Hematopoietic multipotent progenitor cell treated with erythropoietin and hydrocortisone succinate and interleukin-3 and kit ligand, for 17 days (in vitro differentiated cells): ENCODE measurements at places on chromosomes 2 and 18.

DNA sequence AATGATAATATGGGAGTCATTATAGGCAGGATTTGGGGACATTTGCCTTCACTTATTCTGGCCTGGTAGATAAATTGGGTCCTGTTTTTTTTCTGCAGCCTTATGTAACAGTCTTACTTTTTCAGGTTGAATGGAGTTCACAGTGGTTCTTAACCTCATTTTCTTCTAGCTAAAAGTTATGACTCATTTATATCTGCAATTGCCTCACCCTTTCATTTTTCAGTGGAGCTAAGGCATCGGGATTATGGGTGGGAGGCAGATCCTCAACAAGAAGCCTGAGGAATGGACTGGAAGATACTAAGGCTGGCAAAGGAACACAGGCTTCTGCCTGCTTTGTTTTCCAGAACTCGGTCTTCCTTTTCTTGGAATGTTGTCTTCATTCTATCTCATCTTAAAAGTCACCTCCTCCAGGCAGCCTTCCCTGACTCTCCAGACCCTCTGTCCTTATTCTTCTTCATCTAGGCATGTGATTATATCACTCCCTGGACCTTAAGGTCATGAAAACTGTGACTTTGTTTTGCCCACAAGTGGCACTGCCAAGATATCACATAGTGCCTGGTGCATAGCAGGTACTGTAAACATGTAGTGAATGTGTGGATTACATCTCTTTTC, 41.0 kb upstream of the ACSL3 start:
- no peak for DNase-seq

GRCh38 chr2:84732897-84733778, 147.7 kb downstream of the TRABD2A start:
- DNase-seq, result no peak

DNA sequence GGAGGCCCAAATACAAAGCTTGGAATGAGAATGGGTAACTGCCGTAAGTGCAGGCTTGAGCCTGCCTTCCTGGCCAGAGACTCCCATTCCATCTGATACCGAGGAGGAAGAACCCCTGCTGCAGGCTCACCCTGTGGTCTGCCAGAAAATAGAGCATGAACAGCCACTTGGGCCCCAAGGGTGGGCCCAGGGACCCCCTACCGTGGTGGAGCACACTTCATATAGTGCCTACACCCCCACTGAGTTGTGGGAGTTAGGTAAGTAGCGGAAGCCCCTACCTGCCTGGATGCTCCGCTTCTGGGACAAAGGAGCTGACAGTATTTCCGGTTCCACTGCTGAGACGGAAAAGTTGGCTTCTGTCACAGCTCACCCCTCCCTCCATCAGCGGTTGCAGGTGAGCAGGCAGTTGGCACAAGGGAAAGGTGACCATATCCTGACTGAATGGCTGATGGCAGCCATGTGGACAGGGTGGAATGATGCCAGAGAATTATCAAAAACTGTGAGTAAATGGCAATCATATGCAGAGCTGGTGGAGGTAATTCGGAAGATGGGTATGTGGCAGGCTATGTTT, 11.5 kb upstream of the C2orf42 start:
- no peak for DNase-seq

DNA sequence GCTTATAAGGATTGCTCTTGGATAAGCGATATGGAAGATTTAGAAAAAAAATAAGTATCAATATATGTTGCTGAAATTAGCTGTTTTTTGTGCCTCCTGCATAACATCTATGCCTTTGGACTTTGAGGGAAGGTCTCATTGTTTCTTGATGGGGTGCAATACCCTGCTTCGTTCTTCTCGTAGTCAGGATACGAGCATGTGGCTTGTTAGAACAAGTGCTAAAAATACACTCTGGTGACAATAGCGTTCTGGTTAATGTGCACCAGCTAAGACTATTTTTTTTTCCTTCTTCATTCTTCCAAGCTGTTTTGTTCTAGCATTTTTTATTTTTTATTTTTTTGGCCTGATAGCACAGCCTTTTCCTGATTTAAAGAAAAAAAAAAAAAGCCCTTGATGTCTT, 97.5 kb downstream of the ZNF407 start:
- DNase-seq, result no peak

DNA sequence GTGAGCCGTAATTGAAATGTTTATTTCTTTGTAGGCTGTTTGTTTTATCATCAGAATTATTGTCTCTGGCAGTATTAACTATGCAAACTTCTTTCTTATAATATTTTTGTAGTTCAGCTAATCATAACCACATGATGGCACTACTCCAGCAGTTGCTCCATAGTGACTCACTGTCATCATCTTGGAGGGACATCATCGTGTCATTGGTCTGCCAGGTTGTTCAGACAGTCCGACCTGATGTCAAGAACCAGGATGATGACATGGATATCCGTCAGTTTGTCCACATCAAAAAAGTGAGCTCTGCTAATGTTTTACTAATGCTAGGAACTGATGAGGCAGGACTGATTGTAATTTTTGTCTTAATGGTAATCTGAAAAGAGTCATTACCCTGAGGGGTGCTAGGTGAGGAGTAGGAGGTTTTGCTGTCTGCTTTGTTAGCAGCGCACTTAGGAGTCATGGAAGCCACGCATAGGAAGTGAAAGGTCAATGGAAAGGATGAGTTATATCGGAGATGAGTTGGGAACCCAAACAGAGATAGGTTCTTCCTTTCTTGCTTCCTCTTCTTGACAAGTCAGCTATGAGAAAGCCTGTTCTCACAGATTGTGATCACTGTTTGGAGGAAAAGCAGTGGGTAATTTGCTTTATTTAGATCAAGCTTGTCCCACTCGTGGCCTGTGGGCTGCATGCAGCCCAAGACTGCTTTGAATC, 49.2 kb downstream of the PIKFYVE start:
- DNase-seq, result no peak

DNA sequence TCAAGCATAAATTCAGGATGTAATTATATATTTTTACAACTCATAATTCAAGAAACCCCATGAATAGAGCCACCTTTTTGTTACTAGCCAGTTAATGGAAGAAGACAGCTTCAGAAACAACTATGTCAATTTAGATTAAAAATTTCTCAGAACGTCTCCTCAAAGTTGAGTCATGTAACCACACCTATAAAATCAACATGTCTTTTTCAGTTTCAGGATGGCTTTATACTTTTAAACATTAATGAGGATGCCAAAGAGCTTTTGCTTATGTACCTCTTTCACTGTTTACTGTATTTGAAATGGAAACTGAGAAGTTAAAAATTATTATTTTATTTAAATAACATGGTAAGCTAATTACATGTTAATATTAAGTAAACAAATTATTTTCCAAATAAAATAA, 280.1 kb downstream of the PTH2R start:
- no peak for DNase-seq

DNA sequence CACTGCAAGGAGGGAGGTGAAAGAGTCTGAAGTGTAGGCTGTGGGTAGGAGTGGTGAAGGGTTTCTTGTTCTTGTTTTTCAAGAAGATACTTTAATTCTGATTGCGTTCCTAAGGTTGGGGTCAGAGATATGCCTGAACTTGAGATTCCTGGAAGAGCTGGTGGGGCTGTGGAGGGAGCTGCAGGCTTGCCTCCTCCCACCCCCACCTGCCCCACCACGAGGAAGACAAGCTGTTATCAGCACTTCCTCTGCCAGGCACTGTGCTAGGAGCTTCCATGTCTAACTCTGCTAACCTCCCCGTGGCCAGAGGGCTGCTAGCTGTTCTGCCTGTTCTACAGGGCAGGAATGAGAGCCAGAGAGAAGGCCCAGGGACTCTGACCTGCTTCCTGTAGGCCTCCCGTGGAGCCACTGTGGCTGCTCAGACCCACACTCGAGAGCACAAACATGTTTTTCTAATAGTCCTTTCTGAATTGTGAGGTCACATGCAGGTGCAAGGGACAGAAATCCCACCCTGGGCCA, 13.7 kb downstream of the ANKRD23 start:
- DNase-seq, result no peak

GRCh38 chr2:32965523-32966171, 18.9 kb downstream of the LTBP1 start:
- no peak for DNase-seq

GRCh38 chr2:43020296-43020695, 206.1 kb downstream of the ZFP36L2 start:
- no peak for DNase-seq

DNA sequence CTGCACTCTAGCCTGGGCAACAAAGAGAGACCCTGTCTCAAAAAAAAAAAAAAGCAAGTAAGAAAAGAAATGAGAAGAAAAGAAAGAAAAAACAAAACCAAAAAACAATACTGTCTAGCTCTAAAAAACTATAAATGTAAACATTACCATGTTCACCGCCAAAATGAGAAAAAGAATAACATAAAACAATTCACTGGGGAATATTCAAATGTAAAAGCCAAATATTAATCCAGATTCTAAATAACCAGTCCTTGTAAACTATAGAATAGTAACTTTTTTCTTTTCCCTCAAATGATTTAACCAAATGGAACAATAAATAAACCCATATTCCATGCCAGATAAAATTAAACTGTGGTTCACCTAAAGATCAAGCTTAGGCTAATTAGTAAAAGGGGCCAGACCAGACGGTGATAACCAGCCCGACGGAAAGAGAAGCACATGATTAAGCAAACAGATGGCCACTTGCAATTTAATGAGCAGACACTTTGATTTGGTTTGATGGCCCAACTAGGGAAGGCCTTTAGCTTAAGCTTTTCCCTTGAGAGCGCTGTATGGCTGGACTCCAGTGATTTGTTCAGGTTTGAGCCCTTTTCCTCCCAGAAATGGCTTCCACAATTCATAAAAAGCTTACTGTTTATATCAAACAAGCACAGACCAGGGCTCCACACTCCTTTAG, 39.4 kb upstream of the ZNF397 start:
- DNase-seq, result no peak

- DNase-seq, result no peak
Observed at GRCh38 chr2:185633621-185634020, 105.0 kb upstream of the FSIP2 start.

- DNase-seq, result no peak
Observed at GRCh38 chr2:21270708-21271122, 146.9 kb downstream of the TDRD15 start.

DNA sequence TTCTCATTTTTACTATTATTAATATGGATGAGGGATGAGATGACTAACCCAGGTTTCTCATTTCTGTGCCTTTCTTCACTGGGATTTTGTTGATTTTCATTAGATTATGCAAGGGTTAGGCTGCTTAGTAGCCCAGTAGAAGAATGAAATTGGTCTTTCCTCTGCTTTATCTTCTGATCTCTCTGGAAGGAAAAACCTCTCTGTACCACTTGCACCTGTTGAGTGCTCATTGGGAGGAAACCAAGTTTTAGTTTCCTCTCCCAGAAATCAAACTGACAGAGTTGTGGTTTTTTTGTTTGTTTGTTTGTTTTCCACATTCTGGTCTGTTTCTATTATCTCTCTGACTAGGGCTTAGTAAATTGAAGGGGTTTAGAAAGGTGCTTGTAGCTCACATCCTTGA, 60.8 kb downstream of the KIAA1328 start:
- DNase-seq, result no peak

DNA sequence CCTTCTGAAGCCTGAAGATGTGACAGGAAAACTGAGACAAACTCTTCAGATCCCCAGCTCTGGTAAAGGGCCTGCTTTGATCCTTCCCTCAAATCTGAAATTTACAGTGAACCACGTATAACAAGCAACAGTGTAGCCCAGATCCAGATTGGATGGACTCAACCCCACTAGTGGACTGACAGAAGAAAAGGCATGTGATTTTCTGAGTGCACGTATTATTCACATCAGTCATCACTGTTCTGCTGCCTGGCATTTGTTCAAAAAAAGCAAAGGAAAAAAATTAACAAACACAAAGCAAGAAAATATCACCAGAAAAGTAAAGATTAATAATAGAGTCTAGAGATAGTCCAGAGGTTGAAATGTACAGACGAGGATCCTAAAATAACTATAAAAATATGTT, 87.6 kb downstream of the CYRIA start:
- no peak for DNase-seq

DNA sequence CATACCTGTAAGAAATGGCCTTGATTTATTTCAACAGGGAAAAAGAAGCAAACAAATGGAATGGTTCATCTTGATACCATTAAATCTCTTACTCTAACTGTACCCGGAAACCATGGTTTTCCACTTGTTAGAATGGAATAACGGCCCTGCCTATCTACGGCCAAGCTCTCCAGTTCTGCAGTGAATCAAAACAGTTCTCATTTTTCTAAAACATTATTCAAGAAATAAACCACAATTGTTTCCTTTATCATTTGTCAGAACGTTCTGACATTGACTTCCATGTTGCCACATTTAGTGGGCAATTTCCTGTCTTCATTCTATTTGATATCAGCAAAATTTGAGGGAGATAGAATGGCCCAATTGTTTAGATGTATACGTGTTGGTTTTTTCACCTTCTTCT, 118.8 kb upstream of the CDH19 start:
- DNase-seq, result no peak

- no peak for DNase-seq
Observed at GRCh38 chr2:170017860-170018532, 160.0 kb upstream of the MYO3B start.

- no peak for DNase-seq
Observed at GRCh38 chr18:42781298-42781815, 334.1 kb downstream of the RIT2 start.

DNA sequence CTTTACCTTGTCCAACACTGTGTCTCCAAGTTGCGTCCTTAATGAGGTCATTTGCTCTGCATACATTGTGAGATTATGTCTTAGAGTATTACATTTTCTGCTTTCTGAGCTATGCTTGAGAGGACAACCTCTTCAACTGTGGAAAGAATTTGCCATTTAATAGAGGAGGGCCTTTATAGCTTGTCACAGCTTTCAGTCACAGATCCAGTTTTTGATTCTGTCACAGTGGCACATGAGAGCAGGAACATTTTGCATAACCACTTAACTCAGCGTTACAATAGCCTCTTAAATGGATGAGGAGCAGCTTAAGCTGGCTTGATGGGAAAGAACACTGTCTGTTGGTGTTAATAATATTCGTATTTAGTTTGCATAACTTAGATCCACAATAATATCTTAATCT, 63.0 kb downstream of the RHBDD1 start:
- no peak for DNase-seq

DNA sequence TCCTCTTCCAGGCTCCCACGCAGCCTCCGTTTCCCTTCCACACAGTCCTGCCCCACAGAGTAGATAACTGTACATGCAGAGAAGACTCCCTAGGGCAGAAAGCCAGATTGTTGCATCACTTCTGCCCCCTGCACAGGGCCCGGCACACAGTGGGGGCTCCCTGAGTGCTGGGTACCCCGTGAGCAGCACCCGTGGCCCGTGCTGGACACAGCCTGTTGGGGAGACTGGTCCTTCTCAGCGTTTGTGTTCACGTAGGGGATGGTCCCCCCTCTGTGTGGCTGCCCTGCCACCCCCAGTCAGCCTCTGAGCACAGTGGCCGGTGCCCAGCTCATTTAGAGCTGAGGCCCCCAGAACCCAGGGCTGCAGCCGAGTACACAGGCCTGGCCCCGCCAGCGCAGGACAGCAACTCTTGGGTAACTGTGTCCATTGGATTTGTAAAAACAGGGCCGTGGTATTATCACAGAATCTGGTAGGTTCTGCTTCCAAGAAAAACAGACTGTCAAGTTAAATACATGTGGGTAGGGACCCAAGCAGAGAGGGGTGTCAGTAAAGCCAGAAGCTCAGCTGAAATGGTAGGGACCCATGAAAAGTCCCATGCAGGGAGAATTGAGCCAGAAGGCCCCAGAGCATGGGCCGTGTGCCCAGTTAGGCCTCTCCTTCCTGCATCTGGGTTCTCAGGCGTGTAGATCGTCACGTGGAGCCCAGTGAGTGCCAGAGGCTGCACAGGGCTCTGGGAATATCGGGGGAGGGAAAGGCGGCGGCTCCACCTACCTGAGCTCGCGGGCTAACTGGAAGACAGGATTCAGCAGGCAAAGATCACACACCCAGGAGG, 257.3 kb downstream of the ATAD2B start:
- no peak for DNase-seq
